Upper lobe of right lung (tissue), 1 donor: ENCODE measurements at places on chromosomes 1 and 21. TPM values are rescaled to one million over a fixed set of nuclear protein-coding genes. Genes with fewer than 3 reads are reported as not detected.

- peak; percentile 89 for DNase-seq
These were observed 8.0 kb upstream of the MAN1C1 start for GRCh38 chr1:25608488-25609178.

DNA sequence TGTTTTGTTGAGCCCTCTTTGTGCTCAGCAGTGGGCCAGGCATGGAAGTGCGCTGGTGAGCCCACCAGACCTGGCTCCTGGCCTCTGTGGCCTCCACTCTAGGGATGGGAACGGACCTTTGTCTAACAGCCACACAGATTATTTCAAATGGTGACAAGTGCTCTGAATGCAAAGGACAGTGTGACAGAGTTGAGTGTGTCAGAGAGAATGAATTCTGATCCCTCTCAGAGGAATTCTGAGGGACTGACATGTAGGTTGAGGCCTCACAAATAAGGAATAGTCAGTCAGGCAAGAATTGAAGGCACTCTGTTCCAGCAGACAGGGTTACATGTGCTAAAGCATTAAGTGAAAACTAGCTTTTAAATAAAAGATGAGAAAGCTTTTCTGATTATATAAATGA, 11.3 kb upstream of the MAB21L3 start:
- DNase-seq = no peak

DNA sequence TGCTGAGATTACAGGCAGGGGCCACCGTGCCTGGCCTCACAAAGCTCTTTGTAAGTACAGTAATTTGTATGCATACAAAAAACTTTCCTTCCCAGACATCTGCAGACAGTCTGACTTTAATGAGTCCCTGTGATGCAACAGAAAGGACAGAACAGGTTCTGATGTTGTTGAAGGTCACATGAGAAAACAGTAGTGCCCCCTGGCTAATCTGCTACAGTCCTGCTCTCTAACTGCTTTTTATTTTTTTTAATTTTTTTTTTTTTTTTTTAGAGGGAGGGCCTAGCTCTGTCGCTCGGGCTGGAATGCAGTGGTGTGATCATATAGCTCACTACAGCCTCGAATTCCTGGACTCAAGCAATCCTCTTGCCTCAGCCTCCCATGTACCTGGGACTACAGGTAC, 36.7 kb downstream of the ACBD3 start:
- DNase-seq = no peak

The TSPAN1 gene
- total RNA-seq = 6.9 TPM

DNA sequence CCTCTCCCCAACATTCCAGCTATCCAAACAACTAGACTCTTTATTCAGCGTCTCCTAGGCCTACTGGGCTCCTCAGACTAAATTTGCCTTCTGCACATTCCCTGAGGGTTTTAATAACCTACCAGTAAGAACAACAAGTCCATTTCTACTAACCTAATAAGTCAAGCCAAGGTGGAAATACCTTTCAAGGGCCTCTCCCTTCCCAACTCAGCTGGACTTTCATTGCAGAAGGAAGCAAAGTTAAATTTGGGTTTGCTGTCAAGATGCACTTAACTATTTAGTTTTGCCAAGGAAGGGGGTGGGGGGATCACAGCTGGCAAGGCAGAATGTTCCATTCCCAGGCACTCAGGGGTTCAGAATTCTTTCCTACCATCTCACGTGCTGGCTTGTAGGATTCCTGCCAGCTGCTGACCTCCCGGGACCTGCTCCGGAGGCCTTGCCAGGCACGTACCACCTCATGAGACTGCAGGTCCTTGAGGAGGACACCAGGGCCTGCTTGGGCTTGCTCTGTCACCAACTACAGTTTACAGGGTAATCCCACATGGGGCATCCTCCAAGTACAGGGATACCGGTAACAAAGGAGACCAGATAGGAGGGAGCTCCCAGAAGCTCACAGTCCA, 29.8 kb downstream of the SLC30A1 start:
- DNase-seq = no peak

The PALMD gene
- 21.5 TPM for total RNA-seq
